ENCODE measurements at places on chromosomes 12 and 14.
A peak's percentile ranks its signal among the peaks of the same experiment; 100 is the strongest.

GRCh38 chr14:41782511-41782910 lies 175.8 kb downstream of the LRFN5 start:
- no peak for DNase-seq

GRCh38 chr12:81450920-81451739 lies 308.0 kb downstream of the PPFIA2 start:
- no peak for DNase-seq

- no peak for DNase-seq
These were observed 232.8 kb upstream of the FBXO33 start for GRCh38 chr14:39665075-39665475.

DNA sequence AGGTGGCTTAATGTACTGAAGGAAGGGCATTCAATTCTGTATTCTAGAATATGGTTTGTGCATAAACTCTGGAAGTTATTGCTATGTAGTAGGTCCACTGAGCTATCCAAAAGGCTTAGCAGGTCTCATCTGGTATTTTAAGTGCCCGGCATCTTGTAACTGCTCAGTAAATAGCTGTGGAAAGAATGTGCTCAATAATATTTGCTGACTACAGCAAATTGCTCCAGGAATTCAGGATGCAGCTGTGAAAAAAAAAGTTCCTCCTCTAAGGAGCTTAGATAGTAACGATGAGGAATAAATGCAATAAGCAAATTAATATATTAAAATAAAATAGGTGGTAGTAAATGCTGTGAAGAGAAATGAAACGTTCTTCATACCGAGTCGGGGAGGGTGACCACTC lies 857.1 kb downstream of the AACS start:
- DNase-seq, result no peak

GRCh38 chr12:113099364-113099763 lies 36.2 kb downstream of the RASAL1 start:
- DNase-seq, result no peak

- no peak for DNase-seq
These were observed 135.7 kb downstream of the IGF1 start for GRCh38 chr12:102344691-102345090.

- no peak for DNase-seq
These were observed 9.1 kb downstream of the PRKCH start for GRCh38 chr14:61330511-61330910.

GRCh38 chr12:20370866-20371519 lies 2.7 kb downstream of the PDE3A start:
- no peak for DNase-seq

DNA sequence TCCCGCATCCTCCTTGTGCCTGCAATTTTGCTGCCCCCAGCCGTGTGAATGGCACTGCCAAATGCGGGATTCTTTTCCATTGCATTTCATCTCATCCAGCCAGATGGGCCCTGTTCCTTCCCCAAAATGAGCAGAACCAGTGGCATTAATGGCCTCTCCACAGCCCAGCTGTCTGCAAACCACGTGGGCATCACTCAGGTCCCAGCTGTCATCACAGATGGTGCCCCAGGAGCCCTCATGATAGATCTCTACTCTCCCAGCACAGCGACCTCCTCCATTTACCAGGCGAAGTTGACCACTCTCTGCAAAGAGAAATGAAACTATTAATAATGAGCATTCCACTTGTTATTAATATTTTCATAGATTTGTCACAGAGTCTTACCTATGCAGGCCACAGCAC lies 17.1 kb downstream of the CD163 start:
- no peak for DNase-seq

GRCh38 chr14:54550514-54550913 lies 16.4 kb upstream of the SAMD4A start:
- no peak for DNase-seq

DNA sequence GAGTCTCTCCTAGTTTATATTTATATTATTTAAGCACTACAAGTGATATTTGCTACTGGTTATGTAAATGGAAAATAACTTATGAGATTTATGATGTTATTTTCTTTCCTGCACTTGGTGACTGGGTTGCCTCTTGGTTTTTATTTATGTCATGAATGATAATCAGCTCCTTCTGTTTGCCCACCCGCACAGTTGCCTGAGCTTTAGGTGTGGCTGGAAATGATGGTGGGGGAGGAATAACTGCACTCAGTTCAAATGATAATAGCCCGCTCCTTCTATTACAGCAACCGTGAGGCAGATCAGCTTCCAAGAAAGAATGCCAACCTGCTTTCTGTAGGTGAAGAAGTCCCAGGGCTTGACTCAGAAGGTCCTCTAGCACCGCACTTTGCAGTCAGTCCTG lies 190.2 kb upstream of the CAND1 start:
- no peak for DNase-seq

- DNase-seq, result no peak
These were observed 34.4 kb downstream of the LIMA1 start for GRCh38 chr12:50248883-50249282.

- no peak for DNase-seq
These were observed 103.8 kb downstream of the RFLNA start for GRCh38 chr12:124398578-124399227.

DNA sequence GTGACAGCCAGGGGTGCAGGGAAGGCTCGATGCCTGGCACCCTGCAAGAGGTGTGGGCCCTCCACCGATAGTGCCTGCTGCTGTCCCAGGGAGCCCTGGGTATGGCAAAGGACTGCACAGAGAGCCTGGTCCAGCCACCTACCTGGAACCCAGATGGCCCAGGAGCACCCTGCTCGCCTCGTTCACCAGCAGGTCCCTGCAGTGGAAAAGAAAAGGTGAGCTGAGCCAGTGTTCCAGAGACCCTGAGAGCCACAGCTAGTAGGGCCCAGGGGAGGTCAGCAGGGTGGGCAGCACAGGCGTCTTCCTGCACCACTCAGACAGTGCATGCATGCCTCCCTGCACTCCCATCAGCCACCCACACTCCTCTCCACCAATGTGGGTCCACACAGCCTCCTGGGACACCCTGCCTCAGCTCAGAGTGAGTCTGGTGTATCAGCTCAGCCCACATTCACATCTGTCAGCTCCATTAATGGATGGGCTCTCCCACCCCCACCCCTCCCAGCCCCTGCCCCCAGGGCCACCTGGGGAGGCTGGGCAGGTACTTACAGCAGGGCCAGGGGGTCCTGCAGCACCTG lies 20.2 kb downstream of the TMEM106C start:
- DNase-seq, result no peak

GRCh38 chr14:51341338-51341737 lies 101.3 kb downstream of the TMX1 start:
- DNase-seq, result no peak

- peak; percentile 16 for DNase-seq
These were observed 10.9 kb downstream of the ZNF664 start for GRCh38 chr12:123983822-123984485.

DNA sequence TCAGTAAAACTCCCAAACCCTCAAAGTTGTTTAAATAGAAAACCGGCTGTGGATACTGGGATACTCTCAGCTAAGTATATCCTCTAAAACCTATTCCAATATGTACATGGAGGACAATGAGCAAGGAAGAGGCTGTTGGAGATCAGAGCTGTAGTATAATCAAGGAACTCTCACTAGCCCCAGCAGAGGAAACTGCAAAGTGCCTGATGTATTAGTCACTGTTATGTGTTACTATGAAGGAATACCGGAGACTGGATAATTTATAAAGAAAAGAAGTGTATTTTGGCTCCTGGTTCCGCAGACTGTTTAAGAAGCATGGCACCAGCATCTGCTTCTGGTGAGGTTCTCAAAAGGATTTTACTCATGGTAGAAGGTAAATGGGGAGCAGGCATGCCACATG lies 65.6 kb upstream of the RPL10L start:
- DNase-seq, result no peak

DNA sequence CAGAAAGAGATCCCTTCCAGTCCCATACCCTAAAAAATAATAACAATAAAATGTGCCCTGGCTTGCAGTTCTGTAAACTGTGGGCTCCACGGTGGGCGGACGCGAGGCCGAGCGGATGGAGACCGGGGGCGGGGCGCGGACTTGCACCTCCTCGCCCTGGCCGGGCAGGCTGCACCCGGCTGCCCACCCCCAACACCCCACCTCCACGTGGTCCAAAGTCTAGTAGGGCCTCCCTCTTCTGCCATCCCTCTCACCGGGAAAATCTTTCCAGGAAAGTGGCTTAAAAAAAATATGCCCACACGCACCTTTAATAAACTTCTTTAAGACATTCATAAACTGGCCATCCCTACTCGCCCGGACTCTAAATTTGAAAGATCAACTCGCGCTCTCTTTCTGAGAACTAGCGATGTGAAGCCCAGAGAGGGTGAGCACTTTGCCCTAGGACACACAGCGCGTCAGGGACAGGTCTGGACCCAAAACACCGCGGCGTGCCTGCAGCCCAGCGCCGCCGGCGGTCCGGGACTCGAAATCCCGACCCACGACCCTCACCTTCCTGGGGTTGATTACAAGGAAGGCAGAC lies 1.9 kb upstream of the BCL11B start:
- no peak for DNase-seq

All from stimulated activated CD8-positive, alpha-beta memory T cell treated with anti-CD3 and anti-CD28 coated beads, Interleukin-7, amount 100 ng/mL, for 1 hour (primary cell).